Stimulated activated CD8-positive, alpha-beta memory T cell treated with anti-CD3 and anti-CD28 coated beads, Interleukin-7, amount 100 ng/mL, for 4 hours (primary cell): ENCODE measurements at places on chromosomes 4 and X.

GRCh38 chr4:17230727-17231126, 281.2 kb downstream of the QDPR start:
- no peak for DNase-seq

GRCh38 chr4:64796581-64796980, 387.3 kb upstream of the TECRL start:
- no peak for DNase-seq

DNA sequence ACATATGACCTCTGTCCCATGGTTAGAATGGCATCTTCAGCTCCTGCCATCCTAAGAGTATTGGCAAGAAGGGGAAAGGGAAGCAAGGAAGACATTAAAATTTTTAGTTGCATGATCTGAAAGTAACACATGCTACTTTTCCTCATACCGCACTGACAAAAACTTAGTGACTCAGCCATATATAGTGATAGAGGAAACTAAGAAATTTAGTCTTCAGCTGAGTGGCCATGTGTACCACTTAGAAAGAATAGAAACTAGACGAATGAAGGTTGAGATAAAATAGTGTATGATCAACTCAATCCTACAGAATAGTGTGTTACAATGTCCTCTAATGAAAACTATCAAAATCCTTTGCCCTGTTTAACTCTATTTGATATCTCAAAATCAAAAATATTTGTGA, 164.1 kb downstream of the PPP3CA start:
- DNase-seq, result no peak

DNA sequence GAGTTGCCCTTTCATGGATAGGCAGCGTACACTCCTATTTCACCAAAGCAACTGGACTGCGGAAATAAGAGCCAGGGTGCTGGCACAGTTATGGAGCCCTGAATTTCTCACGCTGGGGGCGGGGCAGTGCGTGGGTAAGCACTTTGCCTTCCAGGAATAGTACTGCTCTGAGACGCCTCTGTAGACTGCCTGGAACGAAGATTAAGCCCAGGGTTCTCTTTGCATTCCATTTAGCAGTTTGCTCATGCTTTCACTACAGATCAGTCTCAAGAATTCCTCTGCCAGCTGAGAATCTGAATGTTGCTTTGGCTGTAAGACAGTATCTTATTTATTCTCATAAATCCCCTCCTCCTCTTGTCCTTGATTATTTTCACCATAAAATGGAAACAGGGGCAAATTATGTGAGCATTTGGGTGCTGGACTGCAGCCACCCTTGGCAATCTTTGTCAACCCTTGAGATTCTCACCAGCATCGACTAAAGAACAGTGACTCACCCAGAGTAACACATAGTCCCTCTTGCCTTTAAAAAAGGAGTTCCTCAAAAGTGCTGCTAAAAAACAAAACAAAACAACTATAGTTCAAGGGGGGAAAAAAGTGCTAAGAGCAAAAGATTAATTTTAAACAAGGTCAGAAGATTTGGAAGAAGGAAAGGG, 88.9 kb upstream of the CITED1 start:
- no peak for DNase-seq
